ENCODE measurements at places on chromosomes 7 and 10. TPM values are rescaled to one million over a fixed set of nuclear protein-coding genes. Genes with fewer than 3 reads are reported as not detected.

The NCF1 gene
- total RNA-seq = 46.2 TPM

The MICU1 gene
- 86.4 TPM for total RNA-seq

- no peak for DNase-seq
Measured at GRCh38 chr10:129335942-129336341, 131.1 kb upstream of the MGMT start.

DNA sequence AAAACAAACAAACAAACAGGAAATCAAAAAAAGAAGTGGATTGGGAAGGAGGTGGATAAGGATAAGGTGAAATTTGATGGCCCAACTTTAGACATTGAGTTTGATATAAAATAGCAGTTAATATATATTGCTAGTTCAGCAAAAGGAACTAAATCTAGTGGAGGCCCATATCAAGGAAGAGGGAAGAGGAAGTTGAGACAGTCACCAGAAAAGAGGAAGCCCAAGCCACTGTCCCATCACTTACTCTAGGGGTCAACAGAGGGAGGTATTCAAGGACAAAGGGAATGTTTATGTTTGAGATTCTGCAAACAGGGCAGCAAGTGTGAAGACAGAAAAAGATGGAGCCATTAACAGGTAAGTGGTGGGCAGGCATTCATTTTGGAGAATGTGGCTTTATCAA is 3.7 kb downstream of the LAMTOR4 start:
- DNase-seq = no peak

DNA sequence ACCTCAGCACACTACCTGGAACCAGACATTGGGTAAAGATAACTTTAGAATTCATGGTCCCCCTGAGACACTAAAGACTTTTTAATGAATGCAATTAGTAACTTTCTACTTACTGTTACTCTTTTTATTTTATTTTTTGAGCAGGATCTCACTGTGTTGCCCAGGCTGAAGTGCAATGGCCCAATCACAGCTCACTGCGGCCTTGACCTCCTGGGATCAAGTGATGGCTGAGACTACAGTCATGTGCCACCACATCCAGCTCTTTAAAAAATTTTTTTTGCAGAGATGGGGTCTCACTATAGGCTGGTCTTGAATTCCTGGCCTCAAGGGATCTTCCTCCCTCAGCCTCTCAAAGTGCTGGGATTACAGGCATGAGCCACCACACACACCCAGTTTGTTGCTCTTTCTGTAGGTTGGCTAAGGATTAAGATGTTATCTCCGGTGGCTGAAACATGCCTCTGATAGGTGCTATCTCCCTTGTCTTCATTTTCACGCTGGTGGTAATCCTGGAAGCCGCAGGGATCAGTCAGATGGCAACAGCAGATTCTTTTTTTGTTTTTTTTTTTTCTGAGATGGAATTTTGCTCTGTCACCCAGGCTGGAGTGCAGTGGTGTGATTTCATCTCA is 128.3 kb downstream of the TCF7L2 start:
- DNase-seq = no peak
